IPS-NIHi11 (cell line): ENCODE measurements at places on chromosomes 16 and 17.
A peak's percentile ranks its signal among the peaks of the same experiment; 100 is the strongest.

- DNase-seq: no peak
These were observed 69.4 kb downstream of the CCDC182 start for GRCh38 chr17:57675427-57676387.

DNA sequence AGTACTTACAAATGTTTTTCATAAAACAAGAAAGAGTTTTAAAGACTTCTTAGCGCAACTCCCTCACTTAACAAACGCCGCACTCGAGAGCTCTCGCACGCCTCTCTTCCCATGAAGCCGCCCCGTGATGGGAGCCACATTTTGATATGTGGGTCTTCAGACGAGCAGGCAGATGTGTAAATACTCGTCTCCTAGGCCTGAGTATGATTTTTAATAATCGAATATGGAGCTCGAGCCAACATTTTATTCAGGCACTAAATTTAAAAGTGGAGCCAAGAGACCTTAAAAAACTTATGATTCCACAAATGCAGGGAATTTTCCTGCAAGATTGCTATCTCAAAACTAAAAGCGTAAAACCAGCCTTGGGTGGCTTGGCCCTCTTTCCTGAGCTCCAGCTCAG is 55.4 kb downstream of the IRX6 start:
- DNase-seq: no peak

- DNase-seq: no peak
These were observed 21.3 kb downstream of the CIBAR2 start for GRCh38 chr16:85090873-85091521.

DNA sequence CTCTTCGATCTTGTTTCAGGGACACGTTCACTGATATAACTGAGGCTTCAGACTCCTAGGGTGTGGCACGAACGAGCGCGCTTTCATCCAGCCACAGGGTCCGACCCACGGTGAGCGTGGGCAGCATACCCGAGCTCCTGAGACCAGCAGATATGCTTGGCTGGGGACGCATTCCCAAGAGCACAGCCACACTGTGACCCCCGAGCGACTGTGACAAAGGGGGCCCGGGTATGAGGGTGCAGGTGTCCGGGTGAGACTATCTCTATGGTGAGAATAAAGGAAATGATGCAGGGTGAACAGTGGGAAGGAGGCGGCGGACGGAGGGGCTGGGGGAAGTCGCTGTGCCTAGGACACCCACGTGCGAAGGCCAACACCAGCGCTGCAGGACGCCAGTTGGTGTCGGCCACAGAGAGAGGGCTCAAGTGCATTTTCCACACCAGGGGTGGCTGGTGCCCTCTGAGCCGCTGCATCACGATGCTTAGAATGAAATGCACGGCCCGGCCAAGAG is 17.6 kb downstream of the RPH3AL start:
- DNase-seq: no peak

GRCh38 chr16:17510567-17510966 is 39.8 kb upstream of the XYLT1 start:
- no peak for DNase-seq

GRCh38 chr17:30273373-30273772 is 18.4 kb downstream of the BLMH start:
- DNase-seq: no peak

GRCh38 chr17:12318571-12319266 is 298.0 kb downstream of the MAP2K4 start:
- no peak for DNase-seq

GRCh38 chr16:17365211-17365541 is 105.6 kb downstream of the XYLT1 start:
- no peak for DNase-seq

DNA sequence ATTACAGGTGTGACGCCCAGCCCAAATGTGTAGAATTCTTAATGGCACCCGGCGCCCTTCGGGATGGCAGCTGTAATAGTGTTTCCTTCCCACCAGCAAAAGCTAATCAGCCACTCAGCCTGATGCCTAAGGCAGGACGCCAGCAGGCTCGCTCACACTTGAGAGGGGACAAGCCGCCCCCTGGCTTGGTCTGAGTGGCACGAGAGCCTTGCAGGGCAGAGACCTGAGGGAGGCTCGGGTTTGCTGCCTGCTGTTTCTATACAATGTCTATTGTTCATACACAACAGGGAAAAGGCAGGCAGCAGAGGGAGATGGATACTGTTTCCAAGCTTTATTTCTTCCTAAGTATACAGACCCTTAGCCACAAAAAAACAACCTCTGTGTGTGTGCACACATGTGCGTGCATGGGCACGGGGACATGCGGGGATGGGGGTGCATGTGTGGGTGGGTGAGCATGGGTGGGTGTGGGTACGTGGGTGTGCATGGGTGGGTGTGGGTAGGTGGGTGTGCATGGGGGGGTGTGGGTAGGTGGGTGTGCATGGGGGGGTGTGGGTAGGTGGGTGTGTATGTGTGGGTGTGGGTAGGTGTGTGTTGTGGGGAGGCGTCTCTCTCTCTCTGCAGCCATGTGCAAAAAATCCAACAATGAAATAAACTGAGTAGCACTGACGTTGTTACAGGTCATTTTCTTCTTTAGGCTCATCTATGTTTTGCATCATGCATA is 10.0 kb downstream of the SLC38A8 start:
- peak; percentile 71 for DNase-seq

DNA sequence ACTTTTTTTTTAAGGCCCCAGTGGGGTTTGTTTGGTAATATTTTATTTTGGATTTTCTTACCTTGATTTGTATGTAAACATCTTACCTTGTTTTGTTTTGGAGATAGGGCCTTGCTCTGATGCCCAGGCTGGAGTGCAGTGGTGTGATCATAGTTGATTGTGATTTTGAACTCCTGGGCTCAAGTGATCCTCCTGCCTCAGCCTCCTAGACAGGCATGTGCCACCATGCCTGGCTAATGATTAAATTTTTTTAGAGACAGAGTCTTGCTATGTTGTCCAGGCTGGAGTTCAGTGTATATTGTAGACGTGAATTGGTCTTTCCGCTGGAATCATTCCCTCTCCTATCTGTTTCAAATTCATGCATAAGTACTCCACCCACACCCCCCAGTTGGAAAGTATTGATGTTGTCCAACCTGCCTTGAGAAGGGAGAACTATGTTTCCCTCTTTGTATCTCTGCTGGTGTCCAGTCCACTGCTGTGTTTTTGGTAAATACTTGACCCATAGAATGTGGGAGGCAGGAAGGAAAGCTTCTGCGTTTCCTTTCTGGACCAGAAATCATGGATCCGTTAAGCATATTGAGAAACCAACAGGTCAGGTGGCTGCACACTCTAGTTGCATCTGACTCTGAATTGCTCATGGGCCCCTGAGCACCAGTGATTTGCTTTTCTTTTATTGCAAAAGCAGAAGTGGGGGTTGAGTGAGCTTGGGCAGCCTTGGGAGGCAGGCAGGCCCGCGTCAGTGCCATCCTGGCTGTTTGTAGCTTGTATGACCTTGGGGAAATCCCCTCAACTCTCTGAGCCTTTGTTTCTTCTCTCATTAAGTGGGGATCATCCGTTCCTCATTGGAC is 25.0 kb downstream of the RMI2 start:
- DNase-seq: no peak

- DNase-seq: no peak
These were observed 45.8 kb upstream of the ARHGAP17 start for GRCh38 chr16:25060920-25061319.

- DNase-seq: no peak
These were observed 7.0 kb upstream of the ODF4 start for GRCh38 chr17:8332688-8333087.

- no peak for DNase-seq
These were observed 1.8 kb upstream of the RASD1 start for GRCh38 chr17:17497845-17498520.

- peak; percentile 49 for DNase-seq
These were observed 707 bp downstream of the NUFIP2 start for GRCh38 chr17:29292992-29293889.

DNA sequence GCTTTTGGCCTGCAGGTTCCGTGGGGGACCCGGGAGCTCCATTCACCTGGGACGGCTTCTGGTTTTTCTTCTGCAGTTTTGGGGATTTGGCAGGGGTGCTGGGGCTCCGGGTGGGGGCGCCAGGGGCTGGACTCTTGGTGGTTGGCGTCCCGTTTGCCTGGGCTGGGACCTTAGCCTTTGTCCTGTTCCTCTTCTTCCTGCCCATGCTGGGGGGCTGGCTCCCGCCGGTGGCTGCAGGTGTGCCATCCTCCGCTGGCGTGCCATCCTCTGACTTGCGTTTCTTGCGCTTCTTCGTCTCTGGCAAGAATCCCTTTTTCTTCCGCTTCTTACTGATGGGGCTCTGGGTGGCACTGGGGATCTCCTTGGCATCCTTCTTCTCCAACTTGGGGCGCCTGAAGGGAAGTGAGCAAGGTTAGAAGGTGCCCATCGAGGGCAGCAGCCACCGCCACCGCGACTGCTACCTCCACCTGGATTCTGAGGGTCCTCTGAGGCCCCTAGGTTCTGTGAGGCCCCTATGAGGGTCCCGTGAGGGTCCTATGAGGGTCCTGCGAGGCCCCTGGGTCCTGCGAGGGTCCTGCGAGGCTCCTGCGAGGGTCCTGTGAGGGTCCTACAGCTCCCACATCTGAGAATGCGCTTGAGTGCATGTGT is 15.5 kb downstream of the MYBBP1A start:
- no peak for DNase-seq

- DNase-seq: no peak
These were observed 53.2 kb downstream of the CDYL2 start for GRCh38 chr16:80751167-80751566.

DNA sequence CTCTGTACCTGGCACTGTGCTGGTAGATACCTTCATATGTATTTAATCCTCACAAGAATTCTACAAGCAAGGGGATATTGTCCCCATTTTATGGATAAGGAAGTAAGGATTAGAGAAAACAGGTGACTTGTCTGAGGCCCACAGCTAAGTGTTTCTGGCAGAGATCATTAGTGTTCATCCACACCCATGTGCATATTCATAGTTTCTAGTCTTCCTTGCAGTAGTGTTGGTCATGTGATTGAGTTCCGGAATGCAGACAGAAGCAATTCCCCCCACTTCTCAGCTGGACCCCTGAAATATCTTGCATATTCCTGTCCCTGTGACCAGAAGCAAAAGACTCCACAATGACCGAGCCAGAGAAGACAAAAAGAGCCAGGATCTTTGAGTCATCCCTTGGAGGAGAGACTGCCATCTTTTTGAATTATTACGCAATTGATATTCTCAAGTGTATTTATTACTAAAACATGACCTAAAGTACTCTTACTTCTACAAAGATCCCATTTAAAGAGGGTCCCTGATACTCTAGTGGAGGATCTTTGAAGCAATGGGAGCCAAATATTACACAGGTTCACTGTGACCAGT is 43.4 kb downstream of the SOX9 start:
- DNase-seq: no peak

GRCh38 chr16:1705688-1706385 is at the start of gene MAPK8IP3:
MAPK8IP3 (plus strand) TSS chr16:1706195; CDS start chr16:1706340, 145 bp downstream.
- DNase-seq: peak; percentile 99

- DNase-seq: no peak
These were observed 18.4 kb downstream of the CMTM3 start for GRCh38 chr16:66622863-66623262.

DNA sequence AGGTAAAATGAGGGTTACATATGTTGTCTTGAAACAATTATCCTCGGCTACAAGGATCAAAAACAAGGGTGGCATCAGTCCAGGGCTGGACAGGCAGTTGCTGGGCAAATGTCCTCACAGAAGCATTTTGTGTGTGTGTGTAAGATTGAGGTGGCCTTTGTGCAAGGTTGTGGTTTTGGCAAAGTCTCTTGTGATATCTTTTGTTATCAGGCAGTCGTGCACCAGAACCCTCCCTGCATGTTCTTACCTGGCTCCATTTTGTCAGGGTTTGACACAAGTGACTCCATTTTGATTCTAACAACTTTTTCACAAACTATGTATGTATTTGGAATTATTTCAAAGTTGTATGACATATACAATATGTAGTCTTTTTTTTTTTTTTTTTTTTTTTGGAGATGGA is 20.0 kb downstream of the CHAD start:
- DNase-seq: no peak

DNA sequence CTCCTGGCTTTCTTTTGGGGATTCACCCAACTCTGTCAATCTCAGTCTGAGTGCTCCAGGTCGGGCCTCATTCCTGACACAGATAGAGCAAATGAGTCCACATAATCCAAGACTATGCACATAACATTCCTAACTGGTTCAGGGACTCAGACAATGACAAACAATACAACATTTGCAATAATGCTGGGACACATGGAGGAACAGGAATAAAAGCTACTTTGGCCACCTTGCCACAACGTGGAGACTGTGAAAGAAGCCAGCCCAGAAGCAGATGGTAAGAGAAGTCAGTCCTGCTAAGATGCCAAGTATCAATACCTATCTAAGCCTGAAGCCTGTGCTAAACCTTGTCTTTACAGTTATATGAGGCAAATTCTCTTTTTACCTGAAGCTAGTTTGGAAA is 39.0 kb downstream of the GLG1 start:
- no peak for DNase-seq

GRCh38 chr17:58808609-58809563 is 53.2 kb downstream of the PPM1E start:
- DNase-seq: no peak

DNA sequence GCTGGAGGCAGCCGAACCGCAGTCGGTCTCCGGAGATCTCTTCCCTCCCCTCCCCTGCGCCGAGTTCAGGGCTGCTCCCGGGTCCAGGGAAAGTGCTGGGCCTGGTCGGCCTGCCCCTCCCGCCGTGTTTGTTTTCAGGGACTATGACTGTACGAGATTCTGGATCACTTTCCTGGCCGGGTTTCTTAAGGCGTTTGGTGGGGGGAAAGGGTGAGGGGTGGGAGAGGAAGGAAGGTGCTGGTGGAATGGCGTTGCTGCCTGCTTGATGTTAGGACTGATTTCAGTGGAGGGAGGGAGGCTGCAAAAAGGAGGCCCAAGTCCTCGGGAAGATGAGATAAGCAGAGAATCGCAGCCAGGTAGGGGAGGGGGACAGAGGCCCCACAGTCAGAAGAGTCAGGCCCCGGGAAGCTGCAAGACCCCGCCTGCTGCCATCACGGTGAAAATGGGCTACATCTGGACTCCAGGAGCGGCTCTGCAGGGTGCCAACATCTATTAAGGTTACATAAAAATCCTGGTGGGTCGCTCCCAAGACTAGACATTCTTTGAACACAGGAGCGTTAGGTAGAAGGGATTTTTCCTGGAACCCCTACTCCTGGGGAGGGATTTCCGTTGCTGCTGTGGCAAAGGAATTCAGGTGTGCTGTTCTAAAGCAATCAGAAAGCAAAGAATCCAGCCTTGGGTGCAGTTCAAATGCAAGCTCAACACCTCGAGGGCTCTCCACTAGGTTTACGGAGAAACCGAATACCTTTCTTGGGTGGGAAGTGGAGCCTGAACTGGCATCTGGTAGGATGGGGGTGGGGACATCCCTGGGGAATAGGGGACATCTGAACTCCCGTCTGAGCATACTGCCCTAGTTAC is 1.2 kb downstream of the ARHGAP44 start:
- DNase-seq: peak; percentile 31

DNA sequence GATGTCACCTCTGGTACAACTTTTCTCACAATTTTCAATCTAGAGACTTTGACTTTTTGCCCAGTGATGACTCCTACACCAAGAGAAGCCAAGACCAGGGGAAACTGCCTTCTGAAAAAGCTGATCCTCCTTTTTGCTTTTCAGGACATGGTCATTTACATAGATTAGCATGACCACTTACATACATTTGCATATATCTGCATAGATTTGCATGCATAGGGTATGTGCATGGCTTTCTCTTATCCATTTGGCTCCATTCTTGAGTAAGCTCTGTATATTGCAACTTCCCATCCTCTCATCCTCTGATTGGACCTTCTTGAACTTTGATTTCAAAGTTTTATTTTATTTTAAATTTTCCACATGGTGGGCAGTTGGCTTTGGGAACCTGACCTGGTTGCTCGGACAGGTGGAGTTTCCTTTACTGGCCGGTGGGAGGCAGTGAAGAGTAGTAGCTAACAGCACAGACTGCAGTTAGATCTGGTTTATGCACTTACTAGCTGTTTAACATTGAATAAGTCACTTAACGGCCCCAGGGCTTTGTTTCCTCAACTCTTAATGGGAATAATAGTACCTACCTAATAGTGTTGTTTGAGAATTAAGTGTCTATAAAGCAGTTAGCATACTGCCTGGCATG is 92.9 kb downstream of the GPR139 start:
- peak; percentile 68 for DNase-seq
